ENCODE measurements at places on chromosomes 5 and 9.
A peak's percentile ranks its signal among the peaks of the same experiment; 100 is the strongest.

DNA sequence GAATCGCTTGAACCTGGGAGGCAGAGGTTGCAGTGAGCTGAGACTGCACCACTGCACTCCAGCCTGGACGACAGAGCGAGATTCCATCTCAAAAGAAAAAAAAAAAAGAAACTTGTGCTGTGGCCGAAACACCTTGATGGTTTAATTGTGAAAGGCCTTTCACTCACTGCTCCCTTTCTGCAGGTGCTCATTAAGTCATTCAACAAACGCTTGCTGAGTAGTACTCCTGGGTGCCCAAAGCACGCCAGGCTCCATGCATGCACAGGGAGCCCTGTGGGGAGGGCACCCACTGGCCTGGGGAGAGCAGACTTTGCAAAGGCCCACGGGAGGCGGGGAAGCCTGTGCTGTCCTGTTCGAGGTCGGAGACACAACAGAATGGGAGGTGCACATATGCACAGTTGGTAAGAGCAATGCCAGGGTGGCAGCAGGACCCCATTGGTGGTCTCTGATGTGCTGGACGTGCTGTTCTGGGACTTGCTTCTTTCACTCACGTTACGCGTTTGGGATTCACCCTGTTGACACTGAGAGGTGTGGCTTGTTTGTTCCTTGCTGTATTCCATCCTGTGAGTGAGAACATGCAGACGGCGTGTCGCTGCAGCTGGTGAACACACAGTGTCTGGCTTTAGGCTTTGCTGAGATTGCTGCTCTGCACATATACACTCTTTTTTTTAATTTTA is 3.0 kb upstream of the ENTPD2 start:
- no peak for DNase-seq

DNA sequence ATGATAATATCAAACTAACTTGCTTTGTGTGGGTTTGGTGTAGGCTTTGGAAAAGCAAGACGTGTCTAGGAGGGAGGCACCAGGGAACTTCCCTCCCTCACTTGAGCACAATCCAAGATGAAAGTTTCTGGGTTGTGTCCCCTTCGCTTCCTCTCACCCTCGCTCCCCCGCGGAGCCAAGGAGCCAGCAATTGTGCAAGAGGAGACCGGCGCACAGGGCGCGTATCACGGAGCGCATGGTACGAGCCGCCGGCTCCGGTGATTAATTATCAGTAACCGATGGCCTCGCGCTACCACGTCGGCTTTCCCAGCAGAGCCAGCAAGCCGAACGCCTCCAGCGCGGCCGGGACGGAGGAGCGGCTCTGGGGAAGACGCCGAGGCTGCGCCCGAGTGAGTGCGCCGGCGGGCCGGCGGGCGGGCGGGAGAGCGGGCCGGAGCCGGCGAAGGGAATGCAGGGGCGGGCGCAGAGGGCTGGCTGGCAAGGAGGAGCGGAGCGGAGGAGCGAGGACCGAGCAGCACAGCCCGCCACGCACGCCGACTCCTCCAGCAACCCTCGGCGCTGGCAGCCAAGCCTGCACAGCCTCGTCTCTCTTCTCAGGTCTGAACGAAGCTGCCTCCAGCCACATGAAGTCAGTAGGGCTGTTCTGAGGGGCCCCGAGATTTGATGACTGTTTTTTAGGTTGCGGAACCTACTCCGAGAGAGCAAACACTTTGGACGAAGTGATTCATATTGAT is 143.6 kb downstream of the BNC2 start:
- peak; percentile 32 for DNase-seq

DNA sequence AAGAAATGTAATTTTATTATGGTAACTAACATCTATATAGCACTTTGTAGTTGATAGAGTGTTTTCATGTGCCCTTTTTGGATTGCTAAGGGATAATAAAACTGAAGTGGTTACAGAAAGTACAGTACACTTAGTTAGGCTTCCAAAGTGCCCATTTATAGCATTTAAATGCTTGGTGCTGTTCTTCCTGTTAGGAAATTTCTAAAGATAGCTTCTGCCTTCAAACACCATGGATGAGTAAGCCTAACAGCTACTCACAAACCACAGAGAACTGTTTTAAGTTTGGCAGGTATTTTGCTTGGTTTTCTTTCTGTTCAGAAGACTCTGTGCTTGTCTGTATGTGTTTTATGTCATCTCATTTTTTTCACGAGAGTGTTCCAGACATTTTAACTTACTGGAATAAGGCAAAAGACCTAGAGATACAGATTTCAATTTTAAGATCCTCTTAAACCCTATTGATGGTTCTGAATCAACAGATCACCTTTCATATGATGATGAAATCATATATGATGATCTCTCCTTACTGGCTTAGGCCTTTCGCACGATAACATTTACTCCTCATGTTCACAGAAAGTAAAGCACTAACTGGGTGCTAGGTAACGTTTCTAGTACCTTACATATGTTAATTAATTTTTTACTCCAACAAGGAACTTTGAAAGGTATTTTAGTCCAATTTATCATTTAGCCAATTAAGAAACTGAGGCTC is 4.4 kb downstream of the RIMOC1 start:
- DNase-seq = no peak

DNA sequence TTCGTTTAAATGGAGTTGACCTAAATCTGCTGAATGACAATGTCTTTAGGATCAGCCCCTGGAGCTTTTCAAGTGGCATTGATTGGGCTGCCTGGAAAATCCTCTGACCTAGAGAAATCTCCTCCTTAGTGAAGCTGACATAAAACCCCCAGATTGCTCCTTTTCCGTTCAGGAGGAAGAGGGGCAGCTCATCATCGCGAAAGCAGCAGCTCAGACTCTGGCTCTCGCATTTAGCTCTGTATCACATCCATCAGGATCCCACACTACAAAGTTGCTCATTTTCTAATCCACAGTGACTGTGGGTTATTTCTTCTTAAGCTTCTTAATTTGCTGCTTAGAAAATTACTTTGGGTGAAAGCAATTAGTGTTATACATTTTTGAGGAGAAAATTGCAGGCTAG is 373.7 kb downstream of the ENC1 start:
- DNase-seq = no peak

- no peak for DNase-seq
Measured at GRCh38 chr9:33125871-33126823, 41.0 kb downstream of the B4GALT1 start.

- DNase-seq = no peak
Measured at GRCh38 chr5:31186672-31187267, 6.7 kb upstream of the CDH6 start.

DNA sequence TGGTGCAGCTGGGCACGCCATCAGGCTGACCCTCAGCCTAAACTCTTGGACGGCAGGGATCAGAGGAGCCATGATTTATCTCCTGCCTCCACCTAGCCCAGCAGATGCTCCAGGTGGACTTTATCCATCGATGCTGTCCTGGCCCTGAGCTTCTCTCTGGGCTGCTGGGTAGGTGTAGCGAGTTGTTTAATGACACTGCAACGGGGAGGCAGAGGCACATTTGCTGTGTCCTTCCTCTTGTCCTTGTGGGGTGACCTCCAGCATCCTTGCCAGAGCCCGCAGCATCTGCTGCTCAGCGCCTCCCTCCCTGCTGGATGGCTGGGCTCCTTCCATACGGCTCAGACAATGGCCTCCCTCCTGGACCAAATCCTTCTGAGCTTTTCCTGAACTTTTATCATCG is 103.1 kb upstream of the IRX4 start:
- no peak for DNase-seq

- peak; percentile 18 for DNase-seq
Measured at GRCh38 chr9:26264709-26265601, 586.7 kb upstream of the TUSC1 start.

All from AG09319 (cell line).